Stimulated activated CD4-positive, alpha-beta T cell treated with anti-CD3 and anti-CD28 coated beads, TNF-alpha, amount 100 ng/mL, for 48 hours (primary cell): ENCODE measurements at places on chromosomes 5 and 9.

DNA sequence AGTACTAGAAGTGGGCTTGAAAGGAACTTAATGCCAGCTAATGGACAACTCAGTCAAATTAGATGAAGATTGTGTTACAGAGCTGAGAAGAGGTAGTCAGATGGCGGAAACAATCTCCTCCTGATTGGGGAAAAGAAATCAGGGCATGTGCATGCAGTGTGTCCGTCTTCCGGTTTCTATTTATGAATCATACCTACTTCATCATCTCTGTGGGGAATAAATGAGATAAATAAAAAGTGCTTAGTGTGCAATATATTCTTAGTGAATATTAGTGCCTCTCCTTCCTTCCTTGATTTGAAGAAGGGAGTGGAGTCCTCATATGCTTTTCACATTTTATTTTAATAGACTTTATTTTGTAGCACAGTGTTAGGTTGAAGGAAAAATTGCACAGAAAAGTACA lies 108.7 kb upstream of the NFIL3 start:
- no peak for DNase-seq

DNA sequence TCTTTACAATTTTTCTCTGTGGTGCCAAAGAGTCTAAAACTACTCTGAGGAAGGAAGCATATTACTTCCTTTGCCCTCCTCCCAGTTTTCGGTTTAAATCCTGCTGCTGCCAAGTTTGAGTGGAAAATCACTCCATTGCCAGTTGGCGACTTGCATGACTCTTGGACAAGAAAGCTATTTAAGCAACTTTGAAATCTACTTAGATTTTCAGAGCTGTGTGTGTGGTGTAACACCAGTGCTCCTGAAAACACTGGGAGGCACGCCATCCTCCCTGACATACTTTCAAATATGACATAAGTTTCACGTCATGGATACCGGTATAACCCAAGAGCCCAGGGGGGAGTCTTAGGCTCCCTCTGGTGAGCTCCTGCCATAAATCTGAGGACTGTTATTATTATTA lies 83.5 kb upstream of the RIOK2 start:
- no peak for DNase-seq

- DNase-seq = no peak
Observed at GRCh38 chr9:26775391-26775790, 117.2 kb downstream of the CAAP1 start.

DNA sequence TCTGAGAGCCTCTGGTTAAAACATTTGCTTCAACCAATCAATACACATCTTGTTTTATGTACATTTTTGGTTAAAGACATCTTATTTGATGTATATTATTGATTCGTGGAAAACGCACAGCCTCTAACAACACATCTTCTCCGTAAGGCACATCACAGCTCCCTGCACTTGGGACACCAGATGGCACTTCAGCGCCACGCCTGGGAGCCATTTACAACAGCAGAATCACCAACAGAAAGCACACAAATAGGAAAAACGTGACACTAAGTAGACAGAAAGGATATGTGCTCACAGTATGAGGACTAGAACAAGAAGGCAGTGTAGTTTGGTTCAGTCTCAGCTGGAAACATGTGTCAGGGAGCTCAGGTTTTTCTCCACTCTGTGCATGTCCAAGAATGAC lies 199.7 kb downstream of the ROR2 start:
- no peak for DNase-seq

GRCh38 chr5:52041842-52042241 lies 658.6 kb downstream of the ISL1 start:
- no peak for DNase-seq

DNA sequence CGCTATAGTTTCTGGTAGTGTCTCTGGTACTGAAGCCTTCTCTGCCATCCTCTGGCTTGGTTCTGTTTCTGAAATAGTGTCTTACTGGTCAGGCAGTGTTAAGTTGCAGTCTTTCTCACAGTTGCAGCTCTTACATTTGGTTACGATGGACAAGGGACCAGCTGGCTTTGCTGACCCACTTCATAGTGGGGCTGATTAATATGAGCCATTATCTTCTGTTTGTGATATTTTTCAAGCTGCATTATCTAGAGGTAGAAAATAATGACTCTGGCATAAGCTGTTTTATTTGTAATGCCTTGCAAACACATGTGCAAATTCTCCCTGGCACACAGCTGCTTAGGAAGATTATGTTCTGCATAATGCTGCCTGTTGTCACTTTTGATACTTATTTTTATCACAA lies 199.1 kb downstream of the KDM4C start:
- no peak for DNase-seq

- DNase-seq = no peak
Observed at GRCh38 chr5:173741729-173742431, 125.4 kb upstream of the BOD1 start.

- no peak for DNase-seq
Observed at GRCh38 chr5:132865668-132866341, 464 bp downstream of the GDF9 start.

DNA sequence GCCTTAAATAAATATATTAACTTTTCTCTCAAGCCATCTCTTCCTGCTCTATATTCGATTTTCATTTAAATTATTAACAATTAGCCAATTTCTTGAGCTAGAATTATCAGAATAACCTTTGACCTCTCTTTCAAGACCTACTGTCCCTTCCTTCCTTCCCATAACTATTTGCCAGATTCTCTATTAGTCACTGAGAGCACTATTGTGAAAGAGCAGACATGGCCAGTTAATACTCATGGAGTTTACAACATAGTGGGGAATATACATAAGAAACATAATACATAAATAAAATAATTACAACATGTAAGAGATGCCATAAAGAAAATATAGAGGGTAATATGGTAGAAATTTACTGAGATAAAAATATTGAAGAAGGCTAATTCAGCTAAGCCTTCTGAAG lies 72.1 kb upstream of the CHD1 start:
- DNase-seq = no peak

DNA sequence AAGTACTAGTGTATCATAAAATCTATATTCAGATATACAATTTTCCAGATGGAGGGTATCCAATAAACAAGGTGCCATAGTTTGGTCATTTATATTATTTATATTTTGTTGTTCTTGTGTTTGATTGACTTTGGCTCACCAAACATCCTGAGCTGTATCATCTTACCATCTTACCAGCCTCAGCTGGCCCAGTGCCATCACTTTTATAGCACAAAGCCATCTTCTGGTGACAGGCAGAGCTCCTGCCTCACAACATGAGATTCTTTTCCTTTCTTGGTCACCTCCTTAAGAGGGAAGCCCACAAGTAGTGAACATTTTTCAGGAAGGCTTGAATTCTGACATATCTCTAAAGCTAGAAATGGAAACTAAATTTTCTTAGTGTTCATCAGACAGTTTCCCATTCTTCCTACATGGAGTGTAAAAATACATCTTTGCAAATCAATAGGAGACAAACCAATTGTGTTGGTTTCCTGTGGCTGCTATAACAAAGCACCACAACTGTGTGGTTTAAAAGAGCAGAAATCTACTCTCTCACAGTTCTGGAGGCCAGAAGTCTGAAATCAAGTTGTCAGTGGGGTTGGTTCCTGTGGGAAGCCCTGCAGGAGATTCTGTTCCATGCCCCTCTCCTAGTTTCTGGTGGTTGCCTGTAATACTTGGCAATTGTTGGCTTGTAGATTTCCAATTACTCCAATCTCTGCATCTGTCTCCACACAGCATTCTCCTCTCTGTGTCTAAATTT lies 341.8 kb downstream of the MAN2A1 start:
- no peak for DNase-seq

- no peak for DNase-seq
Observed at GRCh38 chr9:101114317-101114716, 85.8 kb downstream of the PLPPR1 start.

DNA sequence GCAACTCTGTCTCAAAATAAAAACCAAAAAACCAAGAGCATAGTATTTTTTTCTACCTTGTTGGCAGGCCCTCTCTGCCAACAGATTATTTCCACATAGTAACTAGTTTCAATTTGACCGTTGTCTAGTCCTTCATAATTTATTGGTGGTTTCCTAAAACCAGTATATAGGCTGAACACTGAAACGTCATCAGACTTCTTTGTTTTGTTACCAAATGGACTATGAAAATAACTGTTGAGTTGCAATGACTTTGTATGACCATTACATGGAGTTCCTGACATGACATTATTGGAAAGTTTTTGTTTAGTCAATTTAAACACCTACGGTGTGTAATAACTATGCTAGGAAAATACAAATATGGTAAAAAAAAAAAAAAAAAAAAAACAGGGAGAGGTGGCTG lies 1.7 kb downstream of the AGGF1 start:
- DNase-seq = no peak

GRCh38 chr5:81849770-81850367 lies 99.0 kb upstream of the SSBP2 start:
- DNase-seq = no peak

- DNase-seq = no peak
Observed at GRCh38 chr5:167720259-167720658, 571.2 kb upstream of the WWC1 start.

DNA sequence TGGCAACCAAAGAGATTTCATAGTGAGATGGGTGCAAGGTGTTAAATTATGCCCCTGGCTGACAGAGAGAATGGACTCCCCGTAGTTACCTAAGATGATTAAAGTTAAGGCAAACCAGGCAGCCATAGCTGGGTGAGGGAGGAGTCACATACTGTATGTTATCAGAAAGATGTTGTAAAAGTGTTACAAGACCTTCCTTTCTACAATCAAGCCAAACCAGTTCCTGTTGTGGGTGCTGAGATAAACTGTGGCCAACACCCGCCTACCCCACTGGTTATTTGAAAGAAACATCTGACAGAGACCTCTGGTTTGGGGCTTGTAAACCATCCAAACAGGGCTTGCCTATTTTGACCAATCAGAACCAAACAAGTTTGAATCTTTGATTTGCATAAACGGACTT lies 684.7 kb upstream of the NUDT12 start:
- DNase-seq = no peak

DNA sequence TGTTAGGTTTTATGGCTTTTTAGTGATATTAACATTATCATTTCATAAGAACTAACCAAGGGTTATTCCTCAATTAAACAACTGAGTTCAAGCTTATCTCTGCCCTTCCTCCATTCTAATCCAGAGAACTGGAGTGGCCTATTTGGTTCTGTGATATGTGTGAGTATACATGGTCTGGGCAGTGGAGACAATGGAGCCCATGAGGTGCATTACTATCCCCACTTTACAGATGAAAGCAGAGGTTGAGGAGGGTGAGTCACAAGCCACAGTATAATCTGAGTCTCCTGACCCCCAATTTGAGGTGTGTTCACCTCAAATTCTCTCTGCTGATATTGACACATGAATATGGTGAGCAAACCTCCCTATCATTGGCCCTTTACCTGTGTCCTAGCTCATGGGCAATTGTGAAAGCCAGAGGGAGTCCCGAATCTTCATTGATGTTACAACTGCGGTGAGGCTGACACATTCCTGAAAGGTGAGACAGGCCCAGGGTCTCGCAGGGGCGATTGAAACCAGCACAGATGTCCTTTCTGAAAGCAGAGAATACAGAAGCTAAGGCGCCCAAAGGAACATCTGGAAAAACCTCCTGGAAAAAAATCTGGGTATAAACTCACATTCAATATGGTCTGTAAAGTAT lies 217.2 kb downstream of the TARS1 start:
- no peak for DNase-seq

DNA sequence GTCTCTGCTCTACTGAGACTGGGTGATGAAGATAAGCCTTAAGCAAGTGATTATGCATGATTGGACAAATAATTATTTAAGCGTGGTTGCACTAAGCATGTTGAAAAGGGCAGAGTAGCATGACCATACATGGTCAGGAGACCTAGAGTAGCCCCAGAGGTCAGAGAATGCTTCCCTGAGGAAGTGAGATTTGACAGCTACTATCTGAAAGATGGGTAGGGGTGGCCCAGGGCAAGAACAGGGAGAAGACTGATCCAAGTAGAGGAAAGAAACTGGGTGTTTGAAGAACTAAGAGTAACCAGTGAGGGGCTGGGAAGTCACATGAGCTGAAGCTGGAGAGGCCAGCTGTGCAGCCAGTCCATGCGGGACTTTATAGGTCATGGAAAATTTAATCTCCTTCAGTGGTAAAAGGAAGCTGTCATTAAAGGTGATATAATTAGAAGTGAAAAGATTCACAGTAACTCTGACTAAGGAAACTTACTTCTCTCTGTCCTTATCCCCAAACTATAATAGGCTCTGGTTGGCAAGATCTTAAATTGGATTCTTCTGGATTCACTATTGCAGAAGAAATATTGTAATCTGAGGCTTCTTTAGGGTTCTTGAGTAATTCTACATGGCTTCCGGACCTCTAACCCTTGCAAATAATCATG lies 35.2 kb downstream of the YIPF5 start:
- no peak for DNase-seq

GRCh38 chr9:89732295-89732938 lies 127.6 kb downstream of the GADD45G start:
- no peak for DNase-seq

- DNase-seq = no peak
Observed at GRCh38 chr5:69084195-69084594, 9.6 kb upstream of the SLC30A5 start.

DNA sequence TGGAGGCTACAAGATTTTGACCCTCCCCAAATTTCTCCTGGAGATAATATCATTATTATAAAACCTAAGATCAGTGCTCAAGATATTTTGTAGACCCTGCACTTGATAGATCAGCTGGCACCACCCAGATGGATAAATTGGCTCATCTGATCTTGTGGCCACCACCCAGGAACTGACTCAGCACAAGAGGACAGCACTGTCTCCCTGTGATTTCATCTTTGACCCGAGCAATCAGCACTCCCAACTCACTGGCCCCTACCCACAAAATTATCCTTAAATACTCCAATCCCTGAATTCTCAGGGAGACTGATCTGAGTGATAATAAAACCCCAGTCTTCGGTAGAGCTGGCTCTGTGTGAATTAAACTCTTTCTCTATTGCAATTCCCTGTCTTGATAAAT lies 34.5 kb upstream of the TENT2 start:
- no peak for DNase-seq

DNA sequence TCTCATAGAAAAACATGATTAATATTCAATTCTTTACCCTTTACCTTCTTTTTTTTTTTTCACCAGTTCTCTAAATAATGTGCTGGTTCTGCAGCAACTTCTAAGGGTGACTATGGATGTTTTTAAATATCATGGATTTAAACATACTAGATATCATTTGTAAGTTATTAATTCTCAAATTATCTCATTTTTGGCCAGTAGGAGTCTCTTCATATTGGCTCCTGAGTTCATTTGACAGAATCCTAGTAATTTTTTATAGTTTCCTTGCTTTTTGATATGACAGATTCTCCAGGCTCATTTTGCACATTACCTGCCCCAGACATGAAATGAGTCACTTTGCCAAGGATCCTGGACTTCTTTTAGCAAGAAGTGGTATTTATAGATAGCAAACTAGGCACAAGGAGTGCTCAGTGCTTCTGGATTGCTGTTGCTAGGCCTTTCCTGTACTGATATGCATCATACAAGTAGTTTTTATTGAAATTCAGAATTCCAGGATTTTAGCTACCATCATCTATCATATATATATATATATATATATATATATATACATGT lies 201.3 kb upstream of the IL12B start:
- DNase-seq = no peak

GRCh38 chr9:90309809-90310520 lies 332.7 kb downstream of the DIRAS2 start:
- no peak for DNase-seq
